Activated naive CD8-positive, alpha-beta T cell treated with anti-CD3 and anti-CD28 coated beads for 36 hours (primary cell): ENCODE measurements at places on chromosomes 16 and 17.

DNA sequence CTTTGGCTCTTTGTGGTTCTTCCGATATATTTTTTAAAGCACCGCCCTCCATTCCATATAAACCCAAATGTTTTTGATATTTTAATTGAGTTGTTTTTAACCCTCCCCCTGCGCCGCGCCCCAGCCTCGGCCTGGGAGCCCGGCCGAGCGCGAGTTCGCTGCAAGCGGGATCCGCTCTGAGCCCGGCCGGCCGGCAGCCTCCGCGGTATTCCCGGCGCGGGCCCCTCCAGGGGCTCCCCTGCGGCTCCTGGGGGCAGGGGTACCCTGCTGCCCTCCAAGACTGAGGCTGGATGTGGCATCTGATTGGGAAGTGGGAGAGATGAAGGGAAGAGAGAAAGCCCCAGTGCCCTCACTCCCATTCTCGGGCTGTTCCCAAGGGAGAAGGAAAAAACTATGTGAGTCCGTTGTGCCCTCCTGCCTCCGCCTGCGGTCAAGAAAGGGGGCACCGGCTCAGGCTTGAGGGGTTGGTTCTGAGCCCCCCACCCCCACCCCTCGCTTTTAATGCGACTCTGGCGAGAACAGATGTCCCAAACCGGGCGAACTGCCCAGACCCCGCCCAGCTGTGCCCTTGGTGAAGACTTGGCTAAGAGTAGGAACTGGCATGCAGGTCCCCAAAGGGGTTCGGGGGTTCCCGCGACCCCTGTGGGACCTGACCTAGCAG, 8.6 kb downstream of the NEUROD2 start:
- peaks cover 17% of the 10 kb centered on the region for H3K4me1 ChIP-seq
- DNase-seq = no peak
- no peak overlapping the region for H3K4me3 ChIP-seq
- no peak overlapping the region for H3K27ac ChIP-seq

GRCh38 chr17:71360301-71360700, 760.5 kb upstream of the SOX9 start:
- H3K27me3 ChIP-seq = no peaks in the 10 kb centered on the region
- no peak overlapping the region for H3K4me3 ChIP-seq
- H3K4me1 ChIP-seq = no peaks in the 10 kb centered on the region
- H3K27ac ChIP-seq = no peak overlapping the region

DNA sequence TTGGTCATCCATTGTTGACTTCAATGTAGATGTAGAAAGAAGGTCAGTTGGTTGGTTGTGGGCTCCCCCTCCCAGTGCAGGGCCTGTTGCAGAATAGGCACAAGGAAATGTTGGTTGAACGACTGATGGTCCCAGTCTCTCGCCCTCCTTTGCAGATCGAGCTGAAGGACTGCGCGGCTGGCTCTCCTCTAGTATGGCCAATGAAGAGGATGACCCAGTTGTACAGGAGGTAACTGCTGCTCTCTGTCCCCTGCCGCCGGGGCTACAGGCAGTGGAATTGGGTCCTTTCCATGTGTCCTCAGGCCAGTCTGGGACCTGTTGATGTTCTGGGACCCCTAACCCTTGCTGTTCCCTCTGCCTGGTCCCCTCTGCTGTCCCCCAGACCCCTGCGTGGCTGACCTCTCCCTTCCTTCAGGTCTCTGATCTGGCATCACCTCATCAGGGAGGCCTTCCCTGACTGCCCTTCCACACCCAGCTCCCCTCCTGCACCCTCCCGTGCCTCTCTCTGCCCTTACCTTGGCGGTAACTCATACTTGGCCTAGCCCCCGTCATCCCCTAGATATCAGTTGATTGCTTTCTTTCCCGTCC, 5.7 kb downstream of the POLR3E start:
- peaks cover 29% of the 10 kb centered on the region for H3K36me3 ChIP-seq
- H3K4me3 ChIP-seq = no peak overlapping the region
- peaks cover 44% of the 10 kb centered on the region for H3K4me1 ChIP-seq
- H3K27me3 ChIP-seq = peaks cover 6% of the 10 kb centered on the region

DNA sequence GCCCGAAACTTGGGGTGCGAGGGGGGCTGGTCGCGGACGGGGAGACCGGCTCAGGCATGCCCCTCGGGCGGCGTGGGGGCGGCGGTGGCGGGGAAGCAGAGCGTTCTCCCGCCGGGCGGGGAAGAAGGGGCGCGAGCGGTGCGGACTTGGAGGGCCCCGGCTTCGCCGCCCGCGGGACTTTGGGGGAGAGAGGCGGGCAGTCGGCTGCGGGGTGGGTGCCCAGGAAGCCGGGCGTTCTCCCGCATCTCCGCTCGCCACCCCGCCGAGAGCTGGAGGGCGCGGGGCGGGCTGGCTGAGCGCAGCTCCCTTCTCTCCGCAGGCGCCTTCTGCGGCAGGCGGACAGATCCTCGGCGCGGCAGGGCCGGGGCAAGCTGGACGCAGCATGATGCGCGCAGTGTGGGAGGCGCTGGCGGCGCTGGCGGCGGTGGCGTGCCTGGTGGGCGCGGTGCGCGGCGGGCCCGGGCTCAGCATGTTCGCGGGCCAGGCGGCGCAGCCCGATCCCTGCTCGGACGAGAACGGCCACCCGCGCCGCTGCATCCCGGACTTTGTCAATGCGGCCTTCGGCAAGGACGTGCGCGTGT, 772 bp downstream of the NTN1 start:
- H3K4me3 ChIP-seq = no peak overlapping the region
- H3K27ac ChIP-seq = no peak overlapping the region
- no peaks in the 10 kb centered on the region for H3K36me3 ChIP-seq
- peak; percentile 20 for DNase-seq

GRCh38 chr17:50792132-50792531, 24.8 kb upstream of the ANKRD40CL start:
- H3K27ac ChIP-seq = no peak overlapping the region
- H3K4me1 ChIP-seq = peaks cover 6% of the 10 kb centered on the region
- DNase-seq = no peak
- no peak overlapping the region for H3K4me3 ChIP-seq

DNA sequence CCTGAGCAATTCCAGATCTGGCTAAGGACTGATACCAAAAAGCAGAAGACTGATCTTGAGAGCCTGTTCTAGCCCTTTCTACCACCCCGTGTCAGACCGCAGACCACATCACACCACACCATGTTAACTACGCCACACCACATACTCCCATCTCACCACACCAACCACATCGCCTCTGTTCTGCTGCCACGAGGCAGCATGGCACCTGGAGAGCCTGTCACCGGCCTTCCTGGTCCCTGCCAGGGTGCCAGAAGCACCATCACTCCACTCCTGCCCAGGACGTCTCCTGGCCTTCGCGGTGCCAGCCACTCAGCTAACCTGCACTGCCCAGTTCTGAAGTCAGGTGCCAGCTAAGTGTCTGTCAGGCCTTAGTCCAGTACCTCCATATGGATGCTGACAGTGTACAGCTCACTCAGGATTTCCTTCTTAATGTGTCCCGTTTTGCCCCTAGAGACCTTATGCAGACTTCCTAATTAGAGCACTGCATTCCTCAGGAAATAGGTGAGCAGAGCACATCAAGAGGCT, 37.2 kb upstream of the BCAR1 start:
- H3K27ac ChIP-seq = peak overlapping the region; percentile 67
- peak; percentile 75 for DNase-seq
- H3K36me3 ChIP-seq = peaks cover 57% of the 10 kb centered on the region
- peak overlapping the region; percentile 8 for H3K4me3 ChIP-seq
- H3K27me3 ChIP-seq = peaks cover 51% of the 10 kb centered on the region

GRCh38 chr17:37405955-37406634, 541 bp downstream of the ACACA start:
- H3K4me3 ChIP-seq = peak overlapping the region; percentile 96
- H3K36me3 ChIP-seq = peaks cover 44% of the 10 kb centered on the region
- H3K4me1 ChIP-seq = peaks cover 35% of the 10 kb centered on the region
- no peaks in the 10 kb centered on the region for H3K27me3 ChIP-seq

DNA sequence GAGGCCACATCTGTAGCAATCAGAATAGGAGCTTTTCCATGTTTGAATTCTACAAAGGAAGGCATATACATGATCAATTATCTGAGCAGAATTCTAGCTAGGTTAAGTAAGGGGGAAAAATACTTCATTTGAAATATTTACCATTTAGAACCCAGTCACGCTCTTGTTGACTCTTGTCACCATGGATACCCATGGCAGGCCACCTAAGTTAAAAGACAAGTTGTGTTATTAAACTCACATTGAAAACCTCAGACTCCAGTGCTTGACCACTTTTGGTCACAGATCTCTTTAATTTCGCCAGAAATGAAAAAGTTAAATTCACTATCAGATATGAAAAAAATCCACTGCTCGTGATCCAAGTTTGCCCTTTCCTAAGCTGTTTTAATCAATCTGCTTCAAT, 4.1 kb downstream of the DDX5 start:
- no peak for DNase-seq
- H3K4me1 ChIP-seq = peaks cover 67% of the 10 kb centered on the region
- H3K27ac ChIP-seq = peak overlapping the region; percentile 66
- H3K27me3 ChIP-seq = no peaks in the 10 kb centered on the region
